ENCODE measurements at places on chromosomes 3 and 15.

DNA sequence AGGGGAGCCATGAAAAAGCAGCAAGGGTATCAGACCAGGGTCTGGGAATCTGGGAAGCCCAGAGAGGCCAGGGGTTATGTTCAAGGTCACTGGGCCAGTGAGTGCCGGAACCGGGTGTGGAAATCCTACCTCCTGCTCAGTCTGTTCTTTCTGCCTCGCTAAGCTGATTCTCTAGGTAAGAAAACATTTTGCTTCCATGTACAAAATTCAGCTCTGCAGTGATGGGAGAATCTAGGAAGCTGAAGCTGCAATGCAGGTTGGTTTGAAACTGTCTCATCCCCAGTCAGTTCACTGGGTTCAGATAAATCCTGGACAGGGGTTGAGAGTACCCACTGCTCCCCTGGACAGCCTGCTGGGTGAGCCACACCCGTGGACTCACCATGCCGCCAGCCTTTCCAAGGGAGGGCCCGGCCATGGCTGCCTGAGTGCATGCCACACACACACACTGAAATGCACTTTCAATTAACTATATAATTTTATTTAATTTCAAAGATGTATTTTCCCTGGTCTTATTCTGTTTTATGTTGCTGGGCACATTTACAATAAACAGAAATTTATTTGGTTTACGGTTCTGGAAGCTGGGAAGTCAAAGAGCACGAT lies 108.4 kb downstream of the CORO2B start:
- DNase-seq = no peak

DNA sequence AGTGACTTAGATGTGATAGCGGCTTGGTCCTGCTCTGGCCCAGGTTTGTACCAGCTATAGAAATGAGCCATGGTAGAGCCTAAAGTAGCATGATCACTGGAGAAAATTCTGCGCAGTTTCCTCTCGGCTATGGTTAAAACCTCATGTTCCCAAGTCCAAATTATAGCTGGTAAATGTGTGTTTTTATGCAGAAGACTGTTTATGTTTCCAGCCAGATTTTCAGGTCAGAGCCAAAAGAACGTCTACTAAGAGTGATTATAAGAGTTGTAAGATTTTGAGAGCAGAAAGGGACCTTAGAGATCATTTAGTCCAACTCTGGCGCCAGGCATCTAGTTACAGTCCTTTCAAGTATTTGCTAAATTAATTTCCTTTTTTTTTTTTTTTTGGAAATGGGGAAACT lies 333.7 kb downstream of the LPP start:
- no peak for DNase-seq

- no peak for DNase-seq
These were observed 10.9 kb downstream of the PXYLP1 start for GRCh38 chr3:141242377-141243092.

DNA sequence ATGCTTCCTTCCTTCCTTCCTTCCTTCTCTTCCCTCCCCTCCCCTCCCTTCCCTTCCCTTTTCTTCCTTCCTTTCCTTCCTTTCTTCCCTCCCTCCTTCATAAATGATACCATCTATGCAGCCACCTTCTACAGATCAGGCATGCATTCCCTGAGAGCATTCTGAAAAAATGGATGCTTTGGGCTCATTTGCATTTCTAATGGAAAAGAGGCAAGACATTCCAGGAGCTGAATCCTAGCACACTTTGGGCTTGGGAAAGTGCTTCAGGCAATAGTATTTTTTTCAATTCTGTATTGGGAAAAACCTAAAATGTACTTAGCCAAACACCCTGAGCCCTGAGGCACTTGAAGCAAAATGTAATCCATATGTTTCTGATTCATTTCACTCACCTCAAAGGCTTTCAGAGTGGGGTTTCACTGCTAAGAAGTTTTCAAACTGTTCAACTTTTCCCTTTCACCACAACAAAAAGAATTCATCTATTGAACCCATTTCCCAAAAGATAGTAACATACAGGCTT lies 220.1 kb upstream of the RORA start:
- no peak for DNase-seq

- no peak for DNase-seq
These were observed 73.8 kb downstream of the MCTP2 start for GRCh38 chr15:94305133-94305532.

Data from NCI-H1417 treated with DMSO at 0.1 percent for 48 hours (cell line).